ENCODE measurements at places on chromosomes 5 and 9.

DNA sequence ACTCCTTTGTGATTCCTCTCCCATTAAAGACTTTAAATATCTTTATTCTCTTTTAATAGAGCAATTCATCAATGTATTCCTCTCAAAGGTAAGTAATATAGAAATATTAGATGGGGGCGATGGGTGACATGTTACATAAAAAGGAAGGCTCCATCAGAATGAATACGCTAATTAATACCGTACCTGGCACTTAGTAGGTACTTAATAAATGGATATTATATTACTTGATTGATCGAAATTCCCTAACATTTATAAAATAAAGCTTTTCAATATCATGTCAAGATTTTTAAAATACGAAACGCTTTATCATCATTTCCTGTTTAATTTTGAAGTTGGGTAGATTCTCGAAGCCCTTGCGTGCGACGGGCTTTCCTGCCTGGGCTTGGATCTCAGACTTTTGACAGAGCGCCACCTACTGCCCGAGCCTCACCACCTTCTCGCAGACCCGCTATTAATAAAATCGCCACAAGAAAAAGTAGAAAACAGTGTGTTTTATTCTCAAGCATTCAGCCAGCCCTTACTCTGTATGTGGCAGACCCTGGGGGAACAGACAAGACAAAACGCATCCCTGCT, 99.4 kb downstream of the C5orf15 start:
- no peak for DNase-seq

GRCh38 chr9:133401588-133401987, 16.2 kb downstream of the REXO4 start:
- no peak for DNase-seq

DNA sequence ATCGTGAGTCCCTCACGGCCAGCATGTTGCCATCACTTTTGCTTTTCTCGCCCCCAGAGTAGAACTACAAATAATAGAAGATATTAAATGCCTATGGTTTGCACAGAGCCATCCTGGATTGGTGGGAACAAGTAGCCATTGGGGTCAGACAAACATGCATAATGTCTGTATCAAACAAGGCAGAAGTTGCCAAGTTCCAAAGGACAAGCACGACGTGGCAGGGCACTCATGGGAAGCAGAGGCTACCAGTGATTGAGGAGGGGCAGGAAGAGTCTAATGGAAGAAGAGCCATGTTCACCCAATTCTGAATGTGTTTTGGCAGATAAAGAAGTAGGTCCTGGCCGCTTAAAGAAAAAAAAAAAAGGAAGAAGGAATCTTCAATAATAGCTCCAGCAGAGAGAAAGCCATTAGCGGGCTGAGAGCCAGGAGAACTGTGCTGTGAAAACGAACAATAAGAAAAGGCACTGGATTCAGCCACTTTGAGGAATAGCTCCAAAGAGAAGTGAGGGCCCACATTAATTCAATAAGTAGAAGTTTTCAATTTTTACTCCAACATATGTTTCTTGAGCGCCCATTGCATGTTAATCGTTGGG, 153.7 kb upstream of the ADCY2 start:
- DNase-seq: no peak

GRCh38 chr5:74948031-74948546, 81.9 kb upstream of the FAM169A start:
- no peak for DNase-seq
